ENCODE measurements at places on chromosomes 4 and X. TPM values are rescaled to one million over a fixed set of nuclear protein-coding genes. Genes with fewer than 3 reads are reported as not detected.

GRCh38 chrX:10115082-10115481 is 41.7 kb upstream of the CLCN4 start:
- H3K36me3 ChIP-seq = no peaks in the 10 kb centered on the region
- DNase-seq = no peak
- H3K27ac ChIP-seq = no peak overlapping the region
- H3K4me3 ChIP-seq = no peak overlapping the region

DNA sequence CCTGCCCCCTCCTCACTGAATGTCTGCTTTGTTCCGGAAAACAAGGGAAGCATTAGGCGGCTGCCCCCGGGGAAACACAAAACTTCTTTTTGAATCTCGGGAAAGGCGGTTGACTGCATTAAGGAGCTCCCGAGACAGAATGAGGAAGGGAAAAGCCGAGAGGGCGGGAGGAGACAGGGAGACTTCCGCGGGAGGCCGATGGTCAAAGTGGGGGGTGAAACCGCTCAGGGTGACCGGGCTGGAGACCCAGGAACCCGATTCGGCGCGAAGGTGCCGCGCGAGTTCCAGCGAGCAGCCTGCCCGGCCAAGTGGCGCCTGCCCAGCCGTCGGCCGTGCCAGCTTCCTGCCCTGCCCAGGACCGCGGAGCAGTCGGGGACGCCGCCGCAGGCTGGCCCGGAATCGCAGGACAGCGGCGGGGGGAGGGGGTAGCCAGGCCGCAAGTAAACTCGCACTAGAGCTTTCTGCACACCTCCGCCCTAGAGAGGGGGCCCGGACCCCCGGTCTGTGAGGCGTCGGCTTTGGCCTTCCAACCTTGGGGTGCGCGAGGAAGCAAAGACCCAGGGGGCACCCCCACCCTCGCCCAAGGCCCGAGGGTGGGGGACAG is 55.1 kb upstream of the BCOR start:
- H3K27ac ChIP-seq = peak overlapping the region; percentile 71
- DNase-seq = no peak
- no peaks in the 10 kb centered on the region for H3K27me3 ChIP-seq
- H3K4me1 ChIP-seq = peaks cover 20% of the 10 kb centered on the region

- no peak overlapping the region for H3K27ac ChIP-seq
- no peaks in the 10 kb centered on the region for H3K4me1 ChIP-seq
- DNase-seq = no peak
- no peak overlapping the region for H3K4me3 ChIP-seq
Measured at GRCh38 chr4:26609868-26610267, 26.0 kb downstream of the TBC1D19 start.

DNA sequence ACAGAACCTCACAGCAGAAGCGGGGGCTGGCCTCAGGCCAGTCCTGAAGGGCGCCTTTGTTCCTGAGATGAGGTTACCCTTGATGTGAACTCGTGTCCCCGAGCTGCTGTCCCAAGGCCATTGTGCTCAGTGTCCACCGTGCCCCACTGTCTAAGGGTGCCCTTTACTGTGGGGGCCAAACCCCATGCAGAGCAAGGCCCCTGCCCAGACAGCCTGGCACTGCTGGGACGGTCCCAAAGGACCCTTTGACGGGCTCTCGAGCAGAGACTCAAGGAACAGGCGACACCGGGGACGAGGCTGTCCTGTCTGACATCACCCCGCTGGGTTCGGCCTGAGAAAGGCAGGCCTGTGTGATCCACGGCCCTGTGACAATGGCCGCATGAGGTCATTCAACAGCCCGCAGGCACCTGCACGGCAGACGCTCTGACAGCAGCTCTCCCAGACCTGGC is 100.6 kb downstream of the ABLIM2 start:
- no peak for DNase-seq
- H3K27ac ChIP-seq = no peak overlapping the region
- H3K27me3 ChIP-seq = no peaks in the 10 kb centered on the region
- no peak overlapping the region for H3K4me3 ChIP-seq
- no peaks in the 10 kb centered on the region for H3K4me1 ChIP-seq
- H3K36me3 ChIP-seq = no peaks in the 10 kb centered on the region

DNA sequence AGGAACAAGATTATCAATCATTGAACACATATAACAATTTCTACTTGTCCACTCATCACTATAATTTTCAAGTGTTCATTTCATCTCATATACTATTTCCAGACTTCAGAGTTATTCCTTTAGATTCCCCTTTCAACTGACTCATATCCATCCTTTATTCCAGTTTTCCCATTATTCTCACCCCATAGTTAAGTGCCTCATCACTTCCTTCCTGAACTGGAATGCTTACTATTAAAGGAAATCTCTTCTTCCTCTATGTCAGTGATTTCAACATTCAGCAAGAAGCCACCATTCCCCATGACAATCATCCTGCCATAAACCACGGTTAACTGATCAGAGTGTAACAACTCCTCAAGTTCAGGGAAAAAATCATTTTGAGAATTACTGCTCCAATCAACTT is 198.9 kb downstream of the FBXO8 start:
- H3K4me1 ChIP-seq = no peaks in the 10 kb centered on the region
- no peak overlapping the region for H3K4me3 ChIP-seq
- H3K36me3 ChIP-seq = no peaks in the 10 kb centered on the region
- DNase-seq = no peak
- no peak overlapping the region for H3K27ac ChIP-seq

GRCh38 chr4:159188646-159189045 is 85.8 kb downstream of the RAPGEF2 start:
- H3K27ac ChIP-seq = no peak overlapping the region
- DNase-seq = no peak
- no peaks in the 10 kb centered on the region for H3K4me1 ChIP-seq
- no peaks in the 10 kb centered on the region for H3K27me3 ChIP-seq

GRCh38 chrX:63746278-63746677 is 38.7 kb downstream of the ARHGEF9 start:
- no peaks in the 10 kb centered on the region for H3K4me1 ChIP-seq
- no peaks in the 10 kb centered on the region for H3K27me3 ChIP-seq
- H3K27ac ChIP-seq = no peak overlapping the region
- H3K36me3 ChIP-seq = no peaks in the 10 kb centered on the region

DNA sequence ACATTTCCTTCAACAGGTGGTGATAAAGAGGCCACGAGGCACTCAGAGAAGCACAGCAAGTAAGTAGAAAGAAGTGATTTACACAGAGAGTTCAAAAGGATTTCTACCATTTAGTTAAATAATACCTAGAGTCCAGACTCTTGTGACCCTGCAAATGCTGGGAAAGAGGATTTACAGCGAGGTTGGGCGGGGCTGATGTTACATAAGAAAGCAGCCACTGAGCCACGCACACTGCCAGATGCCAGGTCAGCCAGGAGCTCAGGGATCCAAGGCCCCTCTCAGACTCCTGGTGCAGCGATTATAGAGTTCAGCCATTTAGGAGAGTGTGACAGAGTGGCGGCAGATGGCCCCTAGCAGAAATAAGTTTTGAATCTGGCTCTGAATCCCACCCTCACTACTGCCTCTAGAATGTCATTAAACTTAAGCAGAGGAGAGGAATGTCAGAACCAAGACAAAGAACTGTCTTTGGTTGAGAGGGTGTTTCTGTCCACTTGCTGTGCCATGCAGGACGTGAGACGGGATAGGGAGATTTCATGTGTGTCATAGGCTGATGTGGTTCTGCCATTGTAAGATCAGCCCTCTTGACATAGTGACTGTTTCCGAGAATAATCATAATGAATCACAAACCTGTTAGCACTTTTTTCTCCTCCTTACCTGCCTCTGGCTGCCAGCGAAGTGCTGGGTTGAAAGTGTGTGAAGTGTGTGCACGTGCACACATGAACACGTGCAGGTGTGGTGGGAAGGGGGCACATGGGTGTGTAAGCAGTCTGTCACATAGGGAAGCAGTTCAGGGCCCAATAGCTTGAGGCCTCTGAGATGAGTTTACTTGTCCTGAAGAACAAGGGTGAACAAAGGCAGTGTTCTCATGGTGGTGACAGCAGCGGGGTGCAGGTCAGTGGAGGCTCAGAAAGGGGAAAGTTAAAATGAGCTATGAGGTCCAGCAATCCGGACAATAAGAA is 50.1 kb downstream of the MFAP3L start:
- DNase-seq = no peak
- no peak overlapping the region for H3K27ac ChIP-seq
- H3K27me3 ChIP-seq = peaks cover 2% of the 10 kb centered on the region
- no peaks in the 10 kb centered on the region for H3K4me1 ChIP-seq

- no peaks in the 10 kb centered on the region for H3K4me1 ChIP-seq
- no peaks in the 10 kb centered on the region for H3K36me3 ChIP-seq
- H3K4me3 ChIP-seq = no peak overlapping the region
- no peaks in the 10 kb centered on the region for H3K27me3 ChIP-seq
- H3K27ac ChIP-seq = no peak overlapping the region
- no peak for DNase-seq
Measured at GRCh38 chr4:1361431-1361830, 14.4 kb downstream of the UVSSA start.

DNA sequence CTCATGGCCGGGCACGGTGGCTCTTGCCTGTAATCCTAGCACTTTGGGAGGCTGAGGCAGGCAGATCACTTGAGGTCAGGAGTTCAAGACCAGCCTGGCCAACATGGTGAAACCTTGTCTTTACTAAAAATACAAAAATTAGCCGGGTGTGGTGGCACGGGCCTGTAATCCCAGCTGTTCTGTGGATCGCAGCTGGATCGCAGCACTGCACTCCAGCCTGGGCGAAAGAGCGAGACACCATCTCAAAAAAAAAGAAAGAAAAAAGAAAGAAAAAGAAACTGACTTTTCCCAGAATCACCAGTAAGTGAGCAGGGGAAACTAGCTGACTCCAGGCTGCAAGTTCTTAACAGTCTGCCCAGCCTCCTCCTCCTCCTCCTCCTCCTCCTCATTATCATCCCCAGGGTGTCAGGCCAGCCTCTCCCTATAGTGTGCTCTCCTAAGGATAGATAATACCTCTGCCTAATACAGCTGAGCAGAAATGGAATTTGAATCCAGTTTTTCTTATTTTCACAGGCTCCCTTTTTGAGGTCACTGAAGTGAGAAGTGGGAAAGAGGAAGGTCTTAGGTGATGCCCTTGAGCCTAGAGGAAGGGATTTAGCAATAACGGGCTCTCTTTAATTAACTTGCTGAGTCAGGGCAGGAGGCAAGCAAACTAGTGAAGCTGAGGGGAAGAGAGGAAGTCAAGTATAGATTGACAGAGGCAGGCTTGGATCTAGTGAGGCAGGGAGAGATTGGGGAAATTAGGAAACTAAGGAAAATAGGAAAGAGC is 11.8 kb upstream of the ELF2 start:
- H3K4me1 ChIP-seq = no peaks in the 10 kb centered on the region
- H3K27me3 ChIP-seq = no peaks in the 10 kb centered on the region
- no peak overlapping the region for H3K27ac ChIP-seq
- H3K4me3 ChIP-seq = no peak overlapping the region
- DNase-seq = no peak

DNA sequence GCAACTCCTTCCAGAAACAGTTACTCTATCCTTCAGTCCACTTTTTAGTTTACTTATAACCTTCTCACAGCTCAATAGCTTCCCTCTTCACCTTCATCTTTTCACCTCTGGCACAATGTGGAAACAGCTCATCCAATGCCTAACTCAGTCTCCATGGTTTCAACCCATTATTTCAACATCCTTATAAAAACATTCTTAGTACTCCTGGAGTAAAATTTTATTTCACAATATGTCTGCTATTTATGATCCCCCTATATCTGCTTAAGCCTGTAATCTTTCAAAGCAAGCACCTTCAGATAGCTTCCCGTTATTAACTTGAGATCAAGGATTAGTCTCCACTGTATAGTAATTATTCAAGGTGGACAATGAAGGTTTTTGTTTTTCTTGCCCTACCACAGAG is 156.3 kb downstream of the GASK1B start:
- H3K27me3 ChIP-seq = no peaks in the 10 kb centered on the region
- H3K36me3 ChIP-seq = no peaks in the 10 kb centered on the region
- no peaks in the 10 kb centered on the region for H3K4me1 ChIP-seq
- no peak overlapping the region for H3K4me3 ChIP-seq
- DNase-seq = no peak

GRCh38 chr4:39877971-39878370 is 99.7 kb downstream of the PDS5A start:
- no peaks in the 10 kb centered on the region for H3K27me3 ChIP-seq
- peaks cover 47% of the 10 kb centered on the region for H3K36me3 ChIP-seq
- H3K27ac ChIP-seq = no peak overlapping the region
- no peak for DNase-seq

DNA sequence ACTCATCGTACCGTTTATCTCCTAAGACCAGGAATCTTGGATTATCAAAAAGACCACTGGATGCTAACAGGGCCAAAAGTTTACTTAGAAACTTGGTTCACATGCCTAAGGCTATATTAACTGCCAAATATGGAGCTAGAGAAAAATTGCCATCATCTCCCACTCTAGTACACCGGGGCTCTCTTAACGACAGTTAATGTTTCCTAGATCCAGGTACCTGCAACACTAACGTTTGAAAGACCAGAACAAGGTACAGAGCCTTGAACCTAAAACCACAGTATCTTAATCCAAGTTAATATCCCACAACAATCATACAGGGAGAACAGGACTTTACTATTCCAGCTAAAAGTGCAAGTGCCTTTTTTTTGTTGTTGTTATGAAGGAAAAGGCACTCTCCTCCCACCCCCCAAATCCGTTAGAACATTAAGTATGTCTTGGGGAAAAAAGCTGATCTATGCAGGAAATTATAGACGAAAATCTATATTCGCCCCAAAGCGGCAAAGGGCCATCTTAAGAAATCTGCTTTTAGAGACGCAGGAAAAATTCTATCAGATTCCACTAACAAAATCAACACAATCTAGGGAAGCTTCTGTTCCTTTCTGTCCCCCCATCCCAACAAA is 1.3 kb downstream of the G3BP2 start:
- H3K4me1 ChIP-seq = peaks cover 26% of the 10 kb centered on the region
- H3K27me3 ChIP-seq = no peaks in the 10 kb centered on the region

DNA sequence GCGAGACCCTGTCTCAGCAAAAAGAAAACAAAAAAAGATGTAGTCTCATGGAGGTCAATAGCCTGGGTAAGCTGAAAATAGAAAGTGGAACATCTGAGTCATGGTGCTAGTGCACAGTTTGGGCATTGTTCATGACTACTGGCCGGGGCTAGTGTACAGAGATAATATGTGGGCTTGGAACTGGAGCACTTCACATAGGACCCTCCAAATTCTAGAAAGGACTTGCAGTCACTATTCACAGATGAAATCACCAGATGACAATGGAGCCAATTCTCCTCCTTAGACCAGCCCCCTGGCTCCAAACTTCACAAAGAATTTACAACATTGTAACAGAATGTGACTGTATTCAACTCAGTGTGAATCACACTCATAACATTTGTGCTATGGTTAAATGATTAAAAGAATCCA is 367.8 kb upstream of the SLC7A11 start:
- DNase-seq = no peak
- no peak overlapping the region for H3K27ac ChIP-seq
- no peaks in the 10 kb centered on the region for H3K36me3 ChIP-seq
- no peaks in the 10 kb centered on the region for H3K4me1 ChIP-seq
- H3K4me3 ChIP-seq = no peak overlapping the region

The ZAR1 gene
- not detected for total RNA-seq

The UPF3B gene
- total RNA-seq = 27.8 TPM

The S100P gene
- 2.3 TPM for total RNA-seq

The ADGRA3 gene
- 41.2 TPM for total RNA-seq

The STBD1 gene
- total RNA-seq = 4.9 TPM

The GPC4 gene
- total RNA-seq = 1.4 TPM

The NKX3-2 gene
- total RNA-seq = 1.2 TPM

The FNIP2 gene
- 17.7 TPM for total RNA-seq

The FGFBP2 gene
- total RNA-seq = 0.33 TPM
